ENCODE measurements at places on chromosomes 6 and 20. TPM values are rescaled to one million over a fixed set of nuclear protein-coding genes. Genes with fewer than 3 reads are reported as not detected.
A peak's percentile ranks its signal among the peaks of the same experiment; 100 is the strongest.

Gene CD83
- total RNA-seq = 339 TPM

Gene TCP11
- not detected for total RNA-seq

- peak; percentile 3 for DNase-seq
Measured at GRCh38 chr6:143232849-143233248, 172.2 kb downstream of the AIG1 start.

GRCh38 chr6:138498629-138499302, 528 bp downstream of the NHSL1 start:
- no peak for DNase-seq

DNA sequence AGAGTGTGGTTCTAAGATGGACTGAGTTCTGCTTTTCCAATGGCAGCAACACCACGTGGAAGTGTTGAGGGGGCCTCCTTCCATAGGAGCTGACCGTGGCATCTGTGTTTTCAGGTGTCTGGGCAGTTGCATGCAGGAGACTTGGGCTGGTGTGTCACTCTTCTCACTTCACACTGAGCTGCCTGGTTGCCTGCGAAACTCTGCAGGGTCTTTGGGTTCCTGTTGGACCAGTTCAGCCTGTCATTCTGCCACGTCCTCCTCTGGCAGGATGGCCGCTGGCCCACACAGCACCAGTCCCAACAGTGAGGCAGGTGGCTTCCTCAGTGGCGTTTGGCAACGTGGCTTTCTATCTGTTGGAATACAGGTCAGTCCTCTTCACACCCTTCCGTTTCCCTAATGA, 16.1 kb upstream of the UNC93A start:
- no peak for DNase-seq

GRCh38 chr20:62293111-62293784, 9.5 kb upstream of the ADRM1 start:
- DNase-seq = no peak

DNA sequence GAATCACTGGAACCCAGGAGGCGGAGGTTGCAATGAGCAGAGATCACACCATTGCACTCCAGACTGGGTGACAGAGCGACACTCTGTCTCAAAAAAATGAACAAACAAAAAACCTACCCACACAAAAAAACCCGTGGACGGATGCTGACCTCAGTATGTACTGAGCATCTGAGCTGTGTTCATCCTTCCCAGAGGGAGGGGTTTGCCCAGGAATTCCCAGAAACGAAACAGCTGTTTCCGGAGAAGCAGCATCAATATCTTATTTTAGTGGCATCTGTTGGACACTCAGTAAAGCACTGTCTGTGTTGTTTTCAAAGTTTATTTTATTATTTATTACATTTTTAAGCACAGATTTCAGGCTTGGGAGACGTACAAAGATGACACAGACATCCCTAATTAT, 18.7 kb downstream of the NANP start:
- no peak for DNase-seq

DNA sequence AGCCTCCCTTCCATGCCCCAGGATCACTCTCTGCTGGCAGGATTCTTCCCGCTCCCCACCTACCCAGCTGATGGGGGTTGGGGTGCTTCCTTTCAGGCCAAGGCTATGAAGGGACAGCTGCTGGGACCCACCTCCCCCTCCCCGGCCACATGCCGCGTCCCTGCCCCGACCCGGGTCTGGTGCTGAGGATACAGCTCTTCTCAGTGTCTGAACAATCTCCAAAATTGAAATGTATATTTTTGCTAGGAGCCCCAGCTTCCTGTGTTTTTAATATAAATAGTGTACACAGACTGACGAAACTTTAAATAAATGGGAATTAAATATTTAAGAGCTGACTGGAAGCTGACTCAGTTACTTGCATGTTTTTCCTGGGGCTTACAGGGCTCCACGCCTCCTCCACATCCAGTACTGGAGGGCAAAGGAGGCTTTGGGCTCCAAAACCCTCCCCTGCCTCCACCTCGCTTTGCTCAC, 24.3 kb upstream of the FANCE start:
- no peak for DNase-seq

Gene ADGB
- total RNA-seq = not detected

Gene CYP21A2
- total RNA-seq = not detected

Gene TMEM63B
- 19.1 TPM for total RNA-seq

- DNase-seq = no peak
Measured at GRCh38 chr6:165090242-165090641, 219.2 kb downstream of the C6orf118 start.

DNA sequence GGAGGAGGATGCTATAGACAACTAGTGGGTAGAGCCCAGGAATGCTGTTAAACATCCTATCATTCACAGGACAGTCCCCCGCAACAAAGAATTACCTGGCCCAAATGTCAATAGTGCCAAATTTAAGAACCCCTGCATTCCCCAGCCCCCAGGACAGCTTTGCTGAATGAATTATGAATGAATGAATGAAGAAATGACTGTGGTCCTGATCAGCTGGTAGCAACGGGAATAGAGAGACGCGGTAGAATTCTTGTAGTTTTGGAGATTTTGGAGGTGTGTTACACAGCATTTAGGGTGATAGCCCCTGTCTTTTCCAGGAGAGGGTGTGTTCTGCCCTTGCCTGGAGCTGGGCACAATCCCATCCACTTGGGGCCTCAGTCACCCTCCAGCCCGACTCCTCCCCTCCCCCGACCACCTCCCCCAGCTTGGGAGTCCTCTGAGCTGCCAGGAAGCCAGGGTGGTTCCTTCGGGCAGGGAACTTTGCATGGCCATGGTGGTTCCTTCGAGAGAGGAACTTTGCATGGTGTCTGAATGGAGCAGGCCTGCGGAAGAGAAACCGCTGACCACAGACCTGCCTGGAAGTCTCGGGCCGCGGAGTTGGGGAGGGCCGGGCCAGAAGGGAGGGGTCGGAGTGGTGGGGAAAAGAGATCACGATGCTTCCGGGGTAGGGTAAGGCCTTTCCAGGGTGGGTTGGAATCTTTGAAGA, 1.0 kb upstream of the HCK start:
- peak; percentile 52 for DNase-seq

Gene HCK
- 48.6 TPM for total RNA-seq

- DNase-seq = no peak
Measured at GRCh38 chr20:47706345-47706744, 78.9 kb downstream of the SULF2 start.

- peak; percentile 20 for DNase-seq
Measured at GRCh38 chr6:142728910-142729481, 216.0 kb downstream of the HIVEP2 start.

Data from B cell (primary cell).